ENCODE measurements at places on chromosomes 4 and X.

- DNase-seq: peak; percentile 46
Measured at GRCh38 chr4:159946983-159947615, 844.2 kb downstream of the RAPGEF2 start.

- peak; percentile 18 for DNase-seq
Measured at GRCh38 chrX:68710870-68711576, 63.6 kb downstream of the STARD8 start.

DNA sequence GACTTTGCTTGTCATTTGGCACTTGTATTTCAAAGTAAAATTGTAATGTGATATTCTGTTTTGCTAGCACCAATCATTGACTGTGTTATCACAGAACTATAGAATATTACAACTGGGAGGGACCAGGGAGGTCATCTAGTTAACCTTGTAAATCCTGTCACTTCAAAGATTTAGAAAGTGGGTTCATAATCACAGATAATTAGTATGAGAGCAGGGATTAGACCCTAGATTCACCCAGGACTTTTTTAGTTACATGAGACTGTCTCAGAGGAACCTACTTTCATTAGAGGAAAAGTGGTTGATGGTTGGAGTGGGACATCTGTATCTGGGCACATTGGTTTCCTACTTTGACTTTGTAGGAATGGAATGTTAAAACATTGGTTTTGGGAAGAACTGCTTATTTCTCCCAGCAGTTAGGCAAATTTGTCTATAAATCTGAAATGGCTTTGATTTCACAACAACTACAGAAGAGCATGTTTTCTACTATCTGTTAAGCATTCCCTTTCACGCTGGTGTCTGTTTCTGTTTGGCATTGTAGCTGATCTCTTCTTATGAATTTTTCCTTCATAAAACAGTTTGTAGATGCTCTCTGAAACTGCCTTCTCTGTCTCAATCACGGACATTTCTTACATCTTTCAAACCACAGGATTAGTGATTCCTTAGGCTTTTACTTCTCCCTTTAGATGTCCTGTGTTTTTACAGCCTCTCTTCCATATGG lies 144.1 kb downstream of the DIPK2B start:
- no peak for DNase-seq

DNA sequence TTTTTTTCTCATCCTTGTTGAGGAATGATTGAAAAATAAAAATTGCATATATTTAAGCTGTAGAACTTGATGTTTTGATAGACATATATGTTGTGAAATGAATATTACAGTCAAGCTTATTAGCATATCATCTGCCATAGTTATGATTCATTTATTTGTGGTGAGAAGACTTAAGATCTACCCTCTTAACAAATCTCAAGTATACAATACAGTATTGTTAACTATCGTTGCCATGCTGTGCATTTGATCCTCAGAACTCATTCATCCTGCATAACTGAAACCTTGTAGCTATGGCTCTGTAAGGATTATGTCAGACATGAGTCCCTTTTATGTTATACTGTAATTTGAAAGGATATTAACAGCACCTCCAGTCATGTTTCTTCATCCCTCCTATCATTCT lies 2045.3 kb downstream of the ARAP2 start:
- no peak for DNase-seq

- DNase-seq: no peak
Measured at GRCh38 chr4:32569861-32570260, 1849.7 kb downstream of the PCDH7 start.

DNA sequence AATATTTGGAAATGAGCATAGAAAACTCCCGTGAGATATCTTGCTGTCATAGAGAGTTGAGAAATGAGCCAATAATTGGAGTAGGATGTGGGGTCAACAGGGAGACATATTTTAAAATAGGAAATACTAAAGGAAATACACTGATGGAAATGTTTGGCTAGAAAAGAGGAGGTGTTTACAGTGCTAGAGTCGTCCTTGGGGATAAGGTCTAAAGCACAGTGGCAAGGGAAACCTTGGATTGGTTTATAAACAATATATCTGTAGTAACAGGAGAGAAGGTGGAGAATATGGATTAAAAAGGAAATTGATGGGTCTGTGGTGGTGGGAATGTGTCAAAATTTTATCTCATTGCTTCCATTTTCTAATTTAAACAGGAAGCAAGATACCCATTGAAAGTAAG lies 82.1 kb downstream of the PPEF2 start:
- no peak for DNase-seq
